Thyroid gland (tissue), 4 donors: ENCODE measurements at places on chromosomes 13 and 19.
A peak's percentile ranks its signal among the peaks of the same experiment; 100 is the strongest.

DNA sequence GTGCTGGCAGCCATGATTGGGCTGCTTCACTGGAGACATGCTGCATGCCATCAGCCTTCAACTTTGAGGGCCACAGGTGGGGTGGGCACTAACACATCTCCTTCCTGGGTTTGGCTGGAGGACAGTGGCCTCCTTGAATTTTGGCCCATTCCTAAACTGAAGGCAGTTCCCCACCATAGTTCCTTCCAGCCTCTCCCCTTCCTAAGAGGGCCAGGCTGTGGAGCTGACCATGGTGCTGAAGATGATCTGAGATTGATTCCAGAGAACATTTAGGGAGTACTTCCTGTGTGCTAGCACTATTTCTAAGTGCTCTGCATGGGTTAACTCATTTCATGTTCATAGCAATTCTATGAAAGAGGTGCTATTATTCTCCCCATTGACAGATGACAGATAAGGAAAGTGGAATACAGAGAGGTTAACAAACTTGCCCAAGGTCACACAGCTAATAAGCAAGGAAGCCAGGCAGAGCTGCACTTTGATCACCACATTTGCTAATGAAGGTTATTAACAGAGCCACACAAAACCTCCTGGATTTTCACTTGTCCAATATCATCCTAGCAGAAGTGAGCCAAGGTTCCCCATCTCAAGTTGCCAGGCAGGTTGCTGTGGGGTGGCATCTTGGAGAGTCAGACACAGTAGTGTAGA, 175.3 kb downstream of the ZIC5 start:
- DNase-seq = no peak

GRCh38 chr13:20222553-20222952, 9.6 kb downstream of the GJB6 start:
- no peak for DNase-seq

- DNase-seq = peak; percentile 46
Measured at GRCh38 chr13:113400621-113401451, 36.9 kb upstream of the GRTP1 start.

DNA sequence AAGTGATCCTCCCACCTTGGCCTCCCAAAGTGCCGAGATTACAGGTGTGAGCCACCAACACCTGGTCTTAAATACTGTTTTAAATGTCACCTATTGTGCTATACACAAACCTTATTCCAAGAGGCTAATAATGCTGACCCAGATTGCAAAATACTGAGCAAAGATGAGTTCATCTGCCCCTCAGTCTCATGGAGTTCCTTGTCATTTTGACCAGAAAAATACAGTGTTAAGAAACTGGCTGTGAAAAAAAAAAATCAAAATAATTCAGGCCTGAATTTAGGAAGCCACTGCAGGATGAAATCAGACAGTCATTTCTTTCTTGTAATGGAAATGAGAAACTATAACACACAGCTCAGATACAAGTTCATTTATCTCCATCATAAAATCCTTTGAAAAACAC, 59.9 kb downstream of the TBC1D4 start:
- no peak for DNase-seq

- DNase-seq = peak; percentile 97
Measured at GRCh38 chr19:47096100-47096704, 17.4 kb downstream of the ZC3H4 start.

DNA sequence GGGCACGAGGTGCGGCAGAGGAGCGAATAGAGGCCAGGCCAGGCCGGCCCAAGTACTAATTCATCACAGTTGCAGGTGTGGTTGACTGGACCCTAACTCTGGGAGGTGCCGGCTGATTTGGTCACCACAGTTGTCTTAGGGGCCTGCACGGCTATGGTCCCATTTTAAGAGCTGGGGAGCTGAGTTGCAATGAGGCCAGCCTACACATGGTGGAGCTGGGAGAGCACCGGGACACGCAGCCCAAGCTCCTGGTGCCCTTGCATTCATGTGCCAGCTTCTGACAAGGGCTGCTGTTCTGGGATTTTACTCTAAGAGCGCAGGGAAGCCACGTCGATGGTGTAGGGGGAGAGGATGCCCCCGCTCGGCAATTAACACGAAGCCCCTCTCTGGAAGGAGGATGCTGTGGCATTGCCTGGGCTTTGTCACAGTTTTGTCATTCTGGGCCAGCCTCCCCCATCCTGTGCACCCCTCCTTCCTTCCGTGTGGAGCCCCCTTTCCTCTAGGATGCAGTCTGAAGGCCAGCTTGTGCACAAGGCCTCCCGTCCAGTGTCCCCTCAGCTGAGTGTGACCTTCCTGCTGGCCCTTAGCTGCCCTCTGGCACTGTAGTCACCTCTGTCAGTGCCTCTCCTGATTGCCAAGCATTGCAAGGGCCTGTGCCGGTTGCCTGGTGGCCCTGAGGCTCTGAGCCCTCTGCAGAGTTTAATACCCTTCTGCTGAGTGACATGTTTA, 109.4 kb upstream of the C1QTNF9B start:
- DNase-seq = no peak

DNA sequence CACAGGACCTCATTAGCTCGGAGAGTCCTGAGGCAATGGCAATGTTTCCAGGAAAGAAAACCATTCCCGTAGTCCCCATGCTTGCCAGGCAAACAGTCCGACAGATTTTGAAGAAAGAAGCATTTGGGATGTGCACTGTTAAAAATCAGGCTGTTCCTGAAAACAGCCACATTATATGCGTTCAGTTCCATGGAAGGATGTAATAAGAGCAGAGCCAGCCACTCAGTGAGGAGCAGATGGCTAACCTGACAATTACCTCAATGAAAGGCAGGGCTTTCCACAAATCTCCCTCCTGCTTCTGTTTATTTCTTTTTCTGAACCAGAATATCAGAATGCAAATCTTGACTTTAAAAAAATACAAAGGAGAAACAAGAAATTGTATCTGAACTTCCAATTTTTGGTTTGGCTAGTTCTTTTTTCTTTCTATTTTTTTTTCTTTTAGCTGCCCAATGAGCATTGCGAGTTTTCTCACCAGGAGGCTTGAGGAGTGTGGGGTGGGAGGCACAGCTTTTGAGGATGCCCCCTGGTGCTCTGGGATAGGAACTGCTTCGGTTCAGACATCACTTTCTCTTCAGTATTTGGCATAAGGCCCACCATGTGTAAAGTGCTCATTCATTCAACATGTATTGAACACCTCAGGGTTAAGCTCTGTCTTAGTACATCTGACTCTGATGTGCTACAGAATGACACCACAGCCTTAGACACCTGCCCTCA, 124.2 kb downstream of the TBC1D4 start:
- DNase-seq = peak; percentile 27

DNA sequence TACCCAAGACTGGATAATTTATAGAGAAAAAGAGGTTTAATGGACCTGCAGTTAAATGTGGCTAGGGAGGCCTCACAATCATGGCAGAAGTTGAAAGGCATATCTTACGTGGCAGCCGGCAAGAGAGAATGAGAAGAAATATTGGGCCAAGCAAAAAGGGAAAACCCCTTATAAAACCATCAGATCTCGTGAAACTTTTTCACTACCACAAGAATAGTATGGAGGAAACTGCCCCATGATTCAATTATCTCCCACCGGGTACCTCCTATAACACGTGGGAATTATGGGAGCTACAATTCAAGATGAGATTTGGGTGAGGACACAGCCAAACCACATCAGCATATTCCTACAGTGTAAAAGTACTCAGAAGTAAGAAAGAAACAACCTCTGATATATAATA, 4.7 kb upstream of the KBTBD7 start:
- no peak for DNase-seq

DNA sequence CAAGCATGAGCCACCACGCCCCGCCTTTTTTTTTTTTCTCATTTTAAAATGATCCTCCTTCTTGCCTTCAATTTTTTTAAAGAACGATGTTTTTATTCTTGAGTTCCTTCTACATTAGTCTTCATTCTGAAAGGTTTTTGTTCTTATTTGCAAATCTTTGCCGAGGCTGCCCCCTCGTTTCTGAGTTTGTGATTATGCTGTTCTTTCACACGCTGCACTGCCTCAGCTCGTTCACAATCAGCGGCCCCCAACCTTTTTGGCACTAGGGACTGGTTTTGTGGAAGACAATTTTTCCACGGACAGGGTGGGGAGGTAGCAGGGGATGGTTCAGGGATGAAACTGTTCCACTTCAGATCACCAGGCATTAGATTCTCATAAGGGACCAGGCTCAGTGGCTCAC, 26.6 kb downstream of the ZNF787 start:
- DNase-seq = no peak

GRCh38 chr13:102839462-102839861, 6.4 kb upstream of the ERCC5 start:
- DNase-seq = no peak

- DNase-seq = peak; percentile 52
Measured at GRCh38 chr19:56660381-56661107, 11.0 kb downstream of the ZNF835 start.

DNA sequence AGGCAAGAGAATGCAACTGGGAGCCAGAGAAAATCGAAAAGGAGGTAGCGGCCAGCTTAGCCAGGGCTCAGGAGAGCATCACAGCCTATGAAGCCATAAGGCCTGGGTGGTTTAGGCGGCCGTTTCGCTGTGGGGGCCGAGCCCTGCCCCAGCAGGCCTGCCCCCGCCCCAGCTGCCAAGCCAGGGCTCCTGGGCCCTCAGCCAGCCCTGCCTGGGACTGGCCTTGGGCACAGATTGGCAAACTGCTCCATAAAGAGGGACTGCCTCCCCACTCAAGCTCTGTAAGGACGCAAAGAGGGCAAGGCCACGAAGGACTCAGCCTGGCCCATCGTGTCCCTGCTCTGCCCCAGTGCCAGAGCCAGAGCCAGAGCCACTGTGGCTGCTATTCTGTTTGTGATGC, 10.2 kb downstream of the ZNF653 start:
- DNase-seq = no peak

DNA sequence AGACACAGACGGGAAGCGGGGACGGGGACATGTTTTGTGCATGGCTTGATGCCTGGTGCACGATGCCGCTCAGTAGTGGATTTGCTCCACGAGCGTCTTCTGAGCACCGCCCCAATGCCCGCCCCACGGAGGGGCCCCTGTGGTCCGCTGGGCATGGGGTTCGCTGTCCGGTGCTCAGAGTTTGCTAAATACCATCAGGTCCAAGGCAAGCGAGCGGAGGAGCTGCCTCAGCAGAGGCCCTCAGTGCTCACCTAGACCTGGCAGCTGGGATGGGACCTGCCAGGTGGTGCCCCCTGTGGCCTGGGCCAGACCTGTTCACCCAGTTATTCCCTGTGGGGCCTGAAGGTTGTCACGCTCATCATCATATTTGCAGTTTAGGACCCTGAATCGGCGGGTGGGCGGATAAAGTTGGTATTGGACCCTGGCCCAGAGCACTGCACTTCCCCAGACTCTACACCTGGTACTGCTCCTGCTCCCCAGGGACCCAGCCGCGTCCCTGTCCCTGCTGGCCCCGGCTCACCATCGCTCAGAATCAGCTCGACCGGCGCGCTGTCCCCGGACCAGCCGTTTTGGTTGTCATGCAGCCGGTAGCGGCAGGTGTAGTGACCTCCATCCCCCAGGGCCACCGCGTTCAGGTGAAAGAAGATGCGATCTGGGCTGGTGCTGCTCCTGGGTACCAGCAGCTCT, 2.3 kb downstream of the A1BG start:
- no peak for DNase-seq

DNA sequence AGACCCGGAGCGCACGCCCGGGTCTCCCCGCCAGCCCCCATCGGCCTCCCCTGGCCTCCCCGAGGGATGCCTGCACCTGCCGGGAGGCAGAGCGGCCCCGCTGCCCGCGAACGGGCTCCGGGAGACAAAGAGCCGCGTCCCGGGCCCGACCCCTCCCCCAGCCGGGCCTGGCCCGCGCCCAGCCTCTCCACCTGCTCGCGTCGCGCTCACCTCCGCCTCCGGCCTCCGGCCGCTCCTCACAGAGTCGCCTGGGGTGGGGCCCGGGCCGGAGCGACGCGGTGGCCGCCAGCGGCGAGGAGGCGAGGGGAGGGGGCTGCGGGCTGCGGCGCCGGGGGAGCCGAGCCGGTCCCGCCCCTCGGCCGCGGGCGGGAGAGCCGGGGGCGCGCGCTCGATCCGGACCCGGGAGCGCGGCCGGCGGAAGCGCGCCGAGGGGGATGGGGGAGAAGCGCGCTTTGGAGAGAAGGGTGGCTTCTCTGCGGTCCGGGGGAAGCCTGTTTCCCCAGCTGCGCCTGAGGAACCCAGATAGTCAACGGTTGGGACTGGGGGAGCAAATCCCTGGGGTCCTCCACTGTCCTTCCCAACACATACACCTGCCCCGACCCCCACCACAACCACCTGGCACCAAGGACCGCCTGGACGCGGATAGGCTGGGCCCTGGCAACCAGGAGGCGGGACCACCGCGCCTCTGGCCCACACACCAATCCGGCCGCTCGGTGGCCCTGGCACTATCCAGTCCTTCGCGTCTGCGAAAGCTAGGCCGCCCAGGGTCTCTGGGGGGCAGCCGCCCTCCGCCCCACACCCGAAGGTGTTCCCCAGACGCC, at the start of gene PRR36:
TSS of gene PRR36 (minus strand) at position 315 of the 821 bp plus-strand sequence. CDS start 701 bp downstream, outside the sequence.
- DNase-seq = peak; percentile 83

- no peak for DNase-seq
Measured at GRCh38 chr13:87536499-87536898, 134.7 kb upstream of the SLITRK5 start.

GRCh38 chr13:21800837-21801616, 130.2 kb downstream of the FGF9 start:
- no peak for DNase-seq

- no peak for DNase-seq
Measured at GRCh38 chr13:99875391-99875790, 96.2 kb downstream of the ZIC5 start.

GRCh38 chr19:21143854-21144253, 2.0 kb downstream of the ZNF431 start:
- DNase-seq = peak; percentile 37

DNA sequence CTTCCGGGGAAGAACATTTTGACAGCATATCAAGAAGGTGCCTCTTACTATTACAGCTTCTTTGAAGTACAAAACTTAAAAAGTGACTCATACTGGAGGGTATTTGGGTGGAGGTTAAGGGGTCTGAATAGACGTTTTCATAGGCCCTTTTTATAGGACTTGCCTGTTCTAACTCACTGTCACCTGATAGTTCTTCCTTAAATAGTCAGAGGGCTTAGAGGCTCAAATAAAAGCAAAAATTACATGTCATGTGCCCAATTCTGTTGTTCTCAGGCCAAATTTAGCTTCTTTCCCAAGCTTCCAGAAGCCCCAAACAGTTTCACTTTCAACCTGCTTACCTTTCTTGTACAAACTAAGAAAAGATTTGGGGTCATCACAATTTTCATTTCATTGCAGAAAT, 16.1 kb upstream of the SLC46A3 start:
- DNase-seq = no peak

- no peak for DNase-seq
Measured at GRCh38 chr13:49932868-49933267, 3.3 kb downstream of the SPRYD7 start.
